ENCODE measurements at places on chromosomes 12 and 14. TPM values are rescaled to one million over a fixed set of nuclear protein-coding genes. Genes with fewer than 3 reads are reported as not detected.
A peak's percentile ranks its signal among the peaks of the same experiment; 100 is the strongest.

GRCh38 chr14:91555531-91555930 is 45.4 kb upstream of the PPP4R3A start:
- no peak for DNase-seq

HOXC9 gene
- polyA plus RNA-seq, result not detected

GRCh38 chr14:80587096-80587724 is 354.3 kb downstream of the CEP128 start:
- no peak for DNase-seq

DNA sequence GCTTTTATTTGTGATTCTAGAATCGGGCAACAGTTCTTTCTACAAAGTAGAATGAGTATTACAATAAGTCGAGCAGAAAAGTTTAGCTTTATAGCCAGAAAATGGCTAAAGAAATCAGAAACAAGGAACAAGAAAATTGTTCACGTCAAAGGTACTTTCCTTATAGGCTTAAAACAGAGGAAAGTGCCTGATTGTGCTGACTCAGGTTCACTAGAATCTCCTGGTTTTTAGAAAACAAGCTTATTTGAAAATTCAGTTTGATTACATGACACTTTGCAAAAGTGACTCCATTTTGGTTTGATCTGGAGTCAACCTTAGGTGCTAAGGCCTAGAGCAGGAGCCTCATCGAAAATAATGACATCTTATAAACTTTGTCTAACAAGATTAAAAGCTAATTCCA is 564.7 kb upstream of the FLRT2 start:
- DNase-seq, result no peak

GRCh38 chr12:54040148-54040494 is 7.3 kb downstream of the HOXC5 start:
- no peak for DNase-seq

- DNase-seq, result no peak
Measured at GRCh38 chr12:111901182-111901581, 59.2 kb downstream of the MAPKAPK5 start.

ZDHHC22 gene
- polyA plus RNA-seq, result not detected

- peak; percentile 3 for DNase-seq
Measured at GRCh38 chr12:63151623-63152320, 771 bp upstream of the AVPR1A start.

DNA sequence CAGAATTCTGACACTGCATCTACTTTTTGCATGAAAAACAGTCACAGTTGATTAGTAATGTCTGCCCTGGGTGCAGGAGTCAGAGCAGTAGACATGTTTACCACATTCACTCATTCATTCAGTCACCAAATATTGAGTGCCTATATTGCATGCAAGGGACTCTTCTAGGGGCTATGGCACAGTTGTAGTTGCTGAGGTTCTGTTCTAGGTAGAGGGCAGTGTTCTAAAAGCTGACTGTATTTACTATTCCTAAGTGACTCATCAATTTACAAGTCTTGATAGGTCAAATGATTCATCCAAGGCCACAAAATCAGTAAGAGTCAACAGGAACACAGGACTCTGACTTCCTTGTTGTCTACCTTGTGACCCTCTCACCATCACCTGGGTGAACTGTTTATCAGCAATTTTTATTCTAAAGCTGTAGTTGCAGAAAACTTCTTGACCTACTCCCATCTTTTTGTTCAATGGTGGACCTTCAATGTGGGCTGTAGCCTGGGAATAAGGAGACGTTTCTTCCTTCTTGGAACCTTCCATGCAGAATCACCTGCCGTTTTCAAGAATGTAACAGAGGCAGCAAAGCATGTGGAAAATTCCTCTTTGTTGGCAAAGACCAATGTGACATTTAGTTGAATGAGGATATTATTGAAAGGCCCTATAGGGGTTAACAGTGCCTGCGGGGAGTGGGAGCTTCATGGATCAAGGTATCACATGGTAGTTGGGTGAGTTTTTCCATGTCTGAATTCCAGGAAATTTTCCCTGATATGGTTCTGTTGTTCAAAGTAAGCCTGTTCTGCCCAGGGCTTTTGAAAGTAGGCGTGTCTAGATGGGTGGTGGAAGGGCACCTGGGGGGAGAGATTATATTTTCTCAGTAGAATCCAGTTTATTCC is 223.2 kb downstream of the KTN1 start:
- no peak for DNase-seq

GRCh38 chr12:4274396-4275015 is 944 bp downstream of the CCND2 start:
- DNase-seq, result no peak

GRCh38 chr12:40616383-40616915 is 75.8 kb upstream of the CNTN1 start:
- DNase-seq, result no peak

GRCh38 chr12:101671833-101672232 is 25.6 kb upstream of the CHPT1 start:
- no peak for DNase-seq

- DNase-seq, result no peak
Measured at GRCh38 chr14:100107236-100107635, 42.0 kb downstream of the EVL start.

GRCh38 chr14:104865631-104866441 is 768 bp downstream of the CEP170B start:
- DNase-seq, result peak; percentile 13

PPP4R4 gene
- 0.65 TPM for polyA plus RNA-seq

DNA sequence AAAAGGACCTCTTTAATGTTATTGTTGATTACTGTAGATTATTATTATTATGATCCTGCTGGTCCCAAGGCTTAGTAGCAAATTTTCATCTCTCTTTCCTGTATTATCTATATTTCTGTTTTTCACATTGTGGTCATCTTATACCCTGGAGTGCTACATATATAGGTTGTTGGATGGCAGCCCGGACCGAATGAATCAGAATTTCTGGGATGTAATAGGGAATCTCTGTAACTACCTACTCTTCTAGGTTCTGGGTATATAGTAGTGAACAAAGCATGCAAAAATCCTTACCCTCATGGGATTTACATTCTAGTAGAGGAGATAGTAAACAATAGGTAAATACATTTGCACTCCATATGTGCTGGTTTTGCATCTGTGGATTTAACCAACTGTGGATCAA is 31.4 kb downstream of the NUBPL start:
- DNase-seq, result no peak

MORN3 gene
- polyA plus RNA-seq, result 0.35 TPM

AKAP3 gene
- 0.29 TPM for polyA plus RNA-seq

LRRK2 gene
- polyA plus RNA-seq, result 2.6 TPM

DNA sequence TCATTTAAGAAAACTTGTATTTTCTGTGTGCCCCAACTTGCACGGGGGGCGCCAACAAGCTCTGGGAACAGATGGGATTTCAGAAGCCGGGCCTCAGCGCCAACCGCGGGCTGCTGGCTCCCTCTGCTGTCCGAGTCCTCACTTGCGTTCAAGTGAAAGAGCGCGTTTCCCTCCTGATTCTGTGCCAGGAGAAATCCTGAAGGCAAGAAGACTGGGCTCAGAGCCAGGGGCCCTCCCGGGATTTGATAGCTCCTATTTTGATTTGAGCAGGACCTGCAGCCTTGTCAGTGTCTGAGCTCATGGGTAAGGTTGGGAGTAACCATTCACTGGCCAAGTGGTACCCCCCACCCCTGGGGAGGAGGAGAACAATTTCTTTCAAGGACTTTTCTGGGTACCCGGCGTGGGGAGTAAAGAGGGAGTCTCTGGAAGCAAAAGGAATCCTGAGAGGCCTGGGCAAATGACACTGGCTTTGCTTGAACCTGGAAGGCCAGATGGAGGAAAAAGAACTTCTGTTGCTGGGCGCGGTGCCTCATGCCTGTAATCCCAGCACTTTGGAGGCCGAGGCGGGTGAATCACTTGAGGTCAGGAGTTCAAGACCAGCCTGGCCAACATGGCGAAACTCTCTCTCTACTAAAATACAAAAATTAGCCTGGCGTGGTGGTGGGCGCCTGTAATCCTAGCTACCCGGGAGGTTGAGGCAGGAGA is 179.0 kb upstream of the RGS6 start:
- DNase-seq, result peak; percentile 80

SCN8A gene
- 12.5 TPM for polyA plus RNA-seq

DNA sequence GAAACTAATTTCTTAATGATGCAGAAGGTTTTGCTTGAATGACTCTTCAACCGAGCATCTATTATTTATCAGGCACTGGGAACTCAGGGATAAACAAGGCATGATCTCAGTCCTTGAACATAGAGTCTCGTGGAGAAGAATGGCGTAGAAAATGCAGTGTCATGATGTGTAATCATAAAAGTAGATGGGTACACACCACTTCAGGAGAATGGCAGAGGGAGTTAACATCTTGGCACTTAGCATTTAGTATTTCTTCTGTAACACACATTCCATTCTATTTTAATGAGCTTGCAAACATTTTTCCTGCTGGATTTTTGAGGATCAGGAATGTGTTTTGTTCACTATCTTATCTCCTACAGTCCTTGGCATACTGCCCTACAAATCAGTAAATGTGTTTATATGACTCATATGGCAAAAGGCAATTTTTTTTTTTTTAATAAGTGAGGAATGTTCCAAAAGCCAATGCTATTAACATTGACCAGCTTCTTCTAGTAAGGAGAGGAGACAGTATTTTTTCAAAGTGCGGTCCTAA is 3.8 kb downstream of the TXNRD1 start:
- DNase-seq, result peak; percentile 92

GRCh38 chr12:48454667-48455066 is 17.7 kb upstream of the ANP32D start:
- DNase-seq, result no peak

- no peak for DNase-seq
Measured at GRCh38 chr12:66393890-66394289, 91.6 kb downstream of the HELB start.

GYS2 gene
- not detected for polyA plus RNA-seq
